ENCODE measurements at places on chromosomes 1 and 21.

DNA sequence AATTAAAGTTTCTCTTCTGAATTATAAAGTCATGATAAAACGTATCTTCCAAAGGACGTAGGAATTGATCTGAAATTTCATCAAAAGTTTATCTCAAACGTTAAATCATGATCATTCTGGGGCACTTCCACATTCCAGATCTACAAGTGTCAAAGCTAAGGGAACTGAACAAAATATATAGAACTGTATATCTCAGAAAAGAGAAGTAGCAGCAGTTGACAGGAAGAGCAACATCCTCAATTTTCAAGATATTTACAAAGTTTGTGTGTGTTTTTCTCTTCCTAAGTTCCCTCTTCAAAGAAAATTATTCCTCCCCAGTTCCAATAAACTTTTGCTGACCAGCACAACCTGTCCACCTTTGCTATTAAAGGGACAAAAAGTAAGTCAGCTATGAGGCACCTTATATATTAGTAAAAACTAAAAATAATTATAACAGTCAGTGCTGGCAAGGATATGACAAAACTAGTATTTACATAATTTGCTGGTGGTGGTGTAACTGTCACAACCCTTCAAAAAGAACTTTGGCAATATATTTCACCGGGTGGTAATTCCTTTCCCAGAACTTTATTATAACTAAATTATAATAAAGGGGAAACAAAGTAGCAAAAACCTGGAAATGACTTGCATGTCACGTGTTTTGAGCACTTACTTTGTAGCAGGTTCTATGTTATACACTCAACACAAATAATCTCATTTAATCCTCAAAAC, 38.5 kb upstream of the EYA3 start:
- no peak for DNase-seq

GRCh38 chr1:224213438-224214119, 30.5 kb downstream of the DEGS1 start:
- no peak for DNase-seq

DNA sequence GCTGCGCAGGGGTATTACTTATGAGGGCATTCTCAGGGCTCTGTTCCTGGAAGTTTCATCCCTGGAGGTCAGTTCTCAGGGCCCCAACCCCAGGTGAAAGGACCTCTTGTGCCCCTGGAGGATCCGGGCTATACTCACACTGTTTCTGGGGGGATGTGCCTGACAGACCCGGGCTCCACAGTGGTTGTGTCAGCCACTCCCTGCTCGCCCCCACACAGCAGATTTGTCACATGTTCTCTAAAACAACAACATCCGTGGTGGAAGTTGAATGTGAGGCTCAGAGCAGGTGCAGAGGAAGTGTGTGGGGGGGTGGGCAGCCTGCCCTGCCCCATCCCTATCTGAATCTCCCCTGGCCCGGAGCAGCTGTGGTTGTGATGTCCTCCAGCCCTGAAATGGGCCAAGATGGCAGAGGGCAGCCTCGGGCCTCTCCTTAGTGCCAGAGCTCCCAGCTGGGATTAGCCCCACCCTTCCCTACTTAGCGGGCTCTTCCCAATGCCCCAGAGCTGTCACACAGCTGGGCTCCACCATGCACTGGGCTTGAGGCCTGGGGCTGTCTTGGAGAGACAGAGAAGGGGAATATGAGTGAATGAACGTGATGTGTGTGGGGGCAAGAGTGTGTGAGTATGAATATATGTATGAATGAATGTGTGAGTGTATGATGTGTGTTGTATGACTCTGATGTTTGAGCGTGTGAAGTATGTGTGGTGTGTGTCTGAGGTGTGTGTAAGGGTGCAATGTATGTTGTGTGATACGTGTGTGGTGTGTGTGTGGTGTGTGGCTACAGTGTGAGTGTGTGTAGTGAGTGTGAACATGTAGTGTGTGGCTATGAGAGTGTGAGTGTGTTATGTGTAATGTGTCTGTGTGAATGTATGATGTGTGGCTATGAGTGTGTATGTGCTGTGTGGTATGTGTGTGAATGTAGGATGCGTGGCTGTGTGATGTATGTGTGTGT, 1.5 kb upstream of the FCMR start:
- DNase-seq, result no peak

DNA sequence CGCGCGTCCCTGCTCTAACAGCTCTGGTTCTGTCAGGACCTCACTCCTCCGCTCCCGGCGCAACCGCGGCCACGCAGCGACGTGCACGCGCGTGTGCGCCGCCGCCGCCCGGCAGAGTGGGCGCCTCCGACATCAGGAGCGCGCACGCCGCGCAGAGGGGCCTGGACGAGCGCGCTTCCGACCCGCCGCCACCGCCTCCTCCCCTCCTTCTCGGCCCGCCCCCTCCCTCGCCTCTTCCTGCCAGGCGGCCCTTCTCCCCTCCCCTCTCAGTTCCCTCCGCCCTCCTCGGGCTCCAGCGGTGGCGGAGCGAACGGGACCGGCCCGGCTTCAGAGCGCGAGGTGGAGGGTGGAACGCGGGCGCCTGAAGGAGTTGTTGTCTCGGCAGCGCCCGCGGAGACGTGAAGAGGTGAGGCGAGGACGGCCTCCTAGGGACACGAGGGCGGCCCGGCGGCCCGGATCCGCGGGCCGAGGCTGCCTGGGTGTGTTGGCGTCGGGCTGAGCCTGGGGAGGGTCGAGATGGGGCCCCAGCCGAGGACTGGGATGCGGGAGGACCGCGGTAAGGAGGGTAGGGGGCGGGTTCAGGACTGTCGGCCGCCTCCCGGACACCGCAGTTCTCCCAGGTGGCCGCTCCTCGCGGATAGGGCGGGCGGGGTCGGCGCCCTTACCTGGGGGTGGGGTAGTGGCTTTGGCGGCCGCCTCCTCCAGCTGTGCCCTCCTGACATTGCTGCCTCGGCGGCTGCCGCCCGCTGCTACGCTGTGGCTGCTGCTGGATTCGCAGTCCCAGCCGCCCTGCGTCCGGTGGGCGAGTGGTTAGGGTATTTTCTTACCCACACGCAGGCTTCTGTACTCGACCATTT, at the start of gene RABGAP1L:
RABGAP1L (plus strand) TSS at position 269 of the 857 bp plus-strand sequence.
- DNase-seq, result peak; percentile 84

- no peak for DNase-seq
These were observed 1412.7 kb downstream of the KCNT2 start for GRCh38 chr1:195195423-195196057.

DNA sequence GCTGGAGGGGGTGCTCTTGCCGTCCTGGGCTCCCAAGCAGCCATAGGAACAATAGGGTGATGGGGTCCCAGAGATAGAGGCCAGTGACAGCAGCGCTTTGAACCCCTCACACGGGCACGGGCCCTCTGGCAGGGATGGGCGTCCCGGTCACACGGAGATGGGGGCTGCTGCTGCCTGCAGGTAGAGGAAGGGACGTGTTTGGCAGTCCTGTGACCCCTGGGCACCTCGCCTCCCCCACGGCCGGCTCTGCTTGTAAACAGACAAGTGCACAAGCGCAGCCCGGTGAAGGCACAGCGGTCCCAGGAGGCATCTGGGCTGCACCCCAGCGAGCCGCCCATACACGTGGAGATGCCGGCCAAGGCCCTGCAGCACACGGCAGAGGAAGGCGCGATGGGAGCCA, 36.5 kb upstream of the PDE9A start:
- no peak for DNase-seq

DNA sequence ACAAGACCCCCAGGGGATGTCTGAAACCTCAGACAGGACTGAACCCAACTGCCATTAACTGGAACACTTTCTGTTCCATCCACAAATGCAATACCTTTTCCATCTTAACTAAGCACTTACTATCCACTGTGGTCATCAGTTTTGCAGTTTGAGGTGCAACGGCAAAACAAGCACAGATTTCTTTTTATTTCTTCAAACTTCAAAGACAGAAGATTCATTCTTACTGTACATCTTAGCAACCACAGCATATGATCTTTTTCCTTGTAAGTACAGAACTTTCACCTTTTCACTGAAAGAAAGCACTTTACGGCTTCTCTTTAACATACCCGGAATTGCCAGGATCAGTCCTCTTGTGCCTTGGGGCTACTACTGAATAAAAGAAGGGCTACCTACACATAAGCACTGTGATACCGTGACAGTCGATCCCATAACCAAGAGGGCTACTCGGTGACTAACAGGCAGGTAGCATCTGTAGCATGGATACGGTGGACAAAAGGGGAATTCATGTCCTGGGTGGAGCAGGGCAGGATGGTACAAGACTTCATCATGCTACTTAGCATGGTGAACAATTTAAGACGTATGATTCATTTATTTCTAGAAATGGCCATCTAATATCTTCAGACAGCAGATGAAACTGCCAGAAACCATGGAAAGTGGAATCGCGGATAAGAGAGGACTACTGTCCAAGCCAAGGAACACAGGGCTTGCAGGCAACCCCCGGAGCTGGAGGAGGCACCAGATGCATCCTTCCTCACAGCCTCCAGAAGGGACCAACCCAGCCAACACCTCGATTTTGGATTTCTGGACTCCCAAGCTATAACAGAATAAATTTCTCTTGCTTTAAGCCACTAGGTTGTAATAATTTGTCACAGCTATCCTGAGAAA, 18.4 kb downstream of the ERG start:
- no peak for DNase-seq

GRCh38 chr1:115547696-115548095, 94.1 kb upstream of the VANGL1 start:
- no peak for DNase-seq

- peak; percentile 94 for DNase-seq
These were observed 36.5 kb downstream of the ZMYND12 start for GRCh38 chr1:42419126-42419821.

DNA sequence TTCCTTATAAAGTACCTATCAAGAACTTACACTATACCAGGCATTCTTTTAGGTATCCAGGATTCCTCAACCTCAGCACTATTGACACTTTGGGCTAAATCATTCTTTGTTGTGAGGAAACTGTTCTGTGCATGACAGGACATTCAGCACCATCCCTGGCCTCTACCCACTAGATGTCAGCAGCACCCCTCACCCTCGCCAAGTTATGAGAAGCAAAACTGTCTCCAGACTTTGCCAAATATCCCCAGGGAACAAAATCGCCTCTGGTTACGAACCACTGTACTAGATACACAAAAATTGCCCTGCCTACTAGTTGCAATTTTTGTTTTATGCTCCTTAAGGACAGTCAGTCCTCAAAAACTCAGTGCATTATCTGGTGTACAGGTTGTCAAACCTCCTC, 35.7 kb downstream of the PALMD start:
- DNase-seq, result peak; percentile 8

GRCh38 chr1:156110252-156110651, 4.3 kb upstream of the LMNA start:
- no peak for DNase-seq

DNA sequence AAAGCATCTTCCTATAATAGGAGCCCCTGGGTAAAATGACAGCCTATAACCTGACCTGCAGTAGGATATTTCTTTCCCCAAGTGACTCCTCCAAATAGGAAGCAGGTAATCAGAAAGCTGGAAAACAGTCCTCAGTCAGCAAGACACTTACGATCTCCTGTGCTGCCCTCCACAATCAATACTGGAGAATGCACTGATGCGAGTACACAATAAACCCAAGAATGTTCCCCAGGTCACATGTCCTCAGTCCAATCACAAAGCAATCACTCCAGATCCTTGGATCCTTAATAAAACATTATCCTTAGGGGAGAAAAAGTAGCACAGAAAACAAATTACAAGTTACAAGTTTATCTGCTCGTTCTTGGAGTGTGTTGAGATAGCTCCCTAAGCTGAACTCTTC, 233.1 kb downstream of the SLC45A1 start:
- no peak for DNase-seq

GRCh38 chr1:232227306-232227705, 402.6 kb downstream of the SIPA1L2 start:
- peak; percentile 94 for DNase-seq

DNA sequence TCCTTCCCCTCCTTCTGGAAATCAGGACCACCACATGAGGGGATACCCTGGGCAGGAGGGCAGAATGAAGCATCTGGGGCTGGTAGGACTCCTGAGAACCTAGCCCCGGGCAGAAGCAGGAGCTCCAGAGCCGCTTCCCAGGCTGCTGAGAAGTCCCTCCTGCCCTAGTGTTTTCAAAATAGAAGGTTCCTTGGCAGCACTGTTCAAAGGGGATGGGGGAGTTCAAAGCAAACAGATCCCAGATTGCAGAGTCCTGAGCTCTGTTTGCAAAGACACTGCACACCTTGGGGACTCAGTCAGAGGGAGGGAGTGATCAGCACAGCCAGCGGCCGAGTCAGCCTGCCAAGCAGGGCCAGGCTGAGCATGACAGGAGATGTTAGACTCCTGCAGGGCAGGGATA, 177.8 kb downstream of the PTPRU start:
- DNase-seq, result no peak

- DNase-seq, result no peak
These were observed 28.3 kb downstream of the POU2F1 start for GRCh38 chr1:167248707-167249642.

- no peak for DNase-seq
These were observed 166.0 kb upstream of the C8B start for GRCh38 chr1:57131701-57132394.

DNA sequence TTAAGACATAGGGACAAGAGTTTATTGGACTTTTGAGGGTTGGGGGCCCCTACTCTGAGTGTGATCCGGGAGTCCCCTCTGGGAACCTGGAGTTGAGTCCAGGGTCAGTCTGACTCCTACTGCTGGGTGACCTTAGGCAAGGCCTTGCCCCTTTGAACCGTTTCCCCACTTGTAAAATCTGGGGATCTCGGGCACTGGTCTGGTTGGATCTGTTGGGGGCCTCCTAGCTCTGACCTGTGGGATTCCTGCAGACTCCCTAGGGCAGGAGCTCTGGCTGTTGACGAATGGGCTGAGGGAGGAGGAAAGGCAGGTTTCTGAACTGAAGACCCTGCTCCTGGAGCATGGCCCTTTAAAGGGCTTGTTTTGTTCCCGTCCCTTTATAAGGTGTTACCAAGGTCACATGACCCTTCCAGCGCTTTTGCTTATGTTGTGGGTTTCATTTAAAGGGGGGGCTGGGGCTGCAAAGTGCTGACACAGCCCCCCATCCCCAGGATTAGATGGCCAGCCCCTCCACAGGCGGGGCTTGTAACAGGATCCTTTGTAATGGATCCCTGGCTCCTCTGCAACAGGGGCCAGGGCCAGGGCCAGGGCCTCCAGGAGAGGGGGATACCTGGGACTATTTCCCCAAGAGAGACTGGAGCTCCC, 50.7 kb downstream of the YARS1 start:
- DNase-seq, result peak; percentile 16

GRCh38 chr1:4564051-4564450, 90.4 kb upstream of the AJAP1 start:
- DNase-seq, result no peak

- no peak for DNase-seq
These were observed 45.3 kb upstream of the MTF2 start for GRCh38 chr1:93033785-93034184.

GRCh38 chr1:180178511-180179161, 24.0 kb downstream of the QSOX1 start:
- peak; percentile 55 for DNase-seq

DNA sequence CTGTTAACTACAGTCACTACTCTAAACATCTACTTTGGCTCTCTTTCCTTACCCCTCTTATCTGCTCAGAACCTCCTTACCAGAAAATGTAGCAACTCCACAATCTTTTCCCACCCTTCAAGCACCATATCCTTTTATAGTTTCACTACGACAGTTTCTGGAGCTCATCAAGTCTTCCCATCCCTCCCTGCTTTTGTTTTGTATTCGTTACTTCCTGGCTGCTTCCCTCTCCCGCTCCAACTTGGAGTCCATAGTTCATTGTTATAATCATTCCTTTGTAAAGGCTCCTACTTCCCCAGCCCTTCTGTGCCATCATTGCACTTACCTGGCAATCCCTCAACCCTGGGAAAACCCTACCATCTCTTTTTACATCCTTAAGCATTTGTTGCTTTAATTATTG, 18.0 kb downstream of the MPZL1 start:
- no peak for DNase-seq

Data from NCI-H524 (cell line).